Panc1 (cell line): ENCODE measurements at places on chromosomes 3 and 15.

DNA sequence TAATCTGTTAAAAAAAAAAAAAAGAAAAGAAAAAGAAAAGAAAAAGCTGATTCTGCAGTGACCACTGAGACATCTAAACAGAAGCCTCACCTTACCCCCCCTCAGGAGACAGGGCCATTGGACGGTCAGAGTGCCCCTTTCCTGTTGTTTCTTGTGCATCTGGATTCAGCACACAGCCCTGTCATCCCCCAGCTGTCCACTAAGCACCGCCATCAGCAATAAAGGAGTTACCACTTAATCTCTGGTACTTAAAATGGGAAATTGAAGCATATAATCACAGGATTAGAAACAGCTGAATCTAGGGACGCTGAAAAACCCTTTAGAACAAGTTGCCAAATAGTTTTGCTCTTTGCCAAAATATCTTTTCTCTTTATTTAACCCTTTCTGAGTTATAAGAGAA, 62.5 kb downstream of the TRIM69 start:
- H3K36me3 ChIP-seq: no peaks in the 10 kb centered on the region
- no peak overlapping the region for H3K27ac ChIP-seq
- H3K4me1 ChIP-seq: no peaks in the 10 kb centered on the region
- H3K4me3 ChIP-seq: no peak overlapping the region
- no peak for DNase-seq
- peaks cover 4% of the 10 kb centered on the region for H3K27me3 ChIP-seq

DNA sequence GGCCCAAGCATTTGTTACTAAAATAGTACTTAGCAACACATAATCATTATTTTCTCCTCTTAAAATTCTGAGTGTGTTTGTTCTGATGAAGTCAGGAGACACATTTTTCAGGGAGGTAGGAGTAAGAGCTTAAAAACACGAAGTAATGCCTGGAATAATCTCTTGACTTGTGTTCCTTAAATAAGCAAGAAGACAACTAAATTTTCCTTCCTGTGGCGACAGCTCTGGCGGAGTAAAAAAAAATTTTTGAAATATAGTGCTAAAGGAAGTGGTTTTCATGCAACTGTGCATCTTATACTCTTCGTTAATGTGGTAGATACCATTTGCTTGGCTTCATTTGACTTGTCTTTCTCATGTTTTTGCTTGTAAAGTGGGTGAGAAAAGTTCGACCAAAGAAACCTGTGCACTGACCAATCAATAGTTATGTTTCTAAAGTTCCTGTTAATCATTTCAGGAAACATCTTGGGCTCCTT, 11.1 kb upstream of the MBNL1 start:
- no peak overlapping the region for H3K27ac ChIP-seq
- H3K4me3 ChIP-seq: no peak overlapping the region
- no peaks in the 10 kb centered on the region for H3K36me3 ChIP-seq
- H3K4me1 ChIP-seq: no peaks in the 10 kb centered on the region
- H3K27me3 ChIP-seq: no peaks in the 10 kb centered on the region

DNA sequence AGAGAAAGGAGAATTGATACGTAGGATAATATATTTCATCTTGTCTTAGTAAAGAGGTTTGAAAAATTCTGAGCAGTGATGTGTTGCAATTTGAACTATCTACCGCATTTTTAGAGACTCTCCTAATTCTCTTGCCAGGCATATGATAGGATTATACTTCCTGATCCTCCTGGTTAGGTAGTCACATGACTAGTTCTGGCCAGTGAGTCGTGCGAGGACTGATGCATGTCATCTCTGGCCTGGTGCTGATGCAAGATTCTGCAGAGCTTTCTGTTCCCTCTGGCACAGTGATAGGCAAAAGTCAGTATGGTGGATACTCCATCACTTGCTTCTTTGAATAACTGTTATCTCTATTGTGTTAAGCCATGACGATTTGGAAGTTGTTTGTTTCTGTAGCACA, 277.6 kb upstream of the NAALADL2 start:
- no peak overlapping the region for H3K27ac ChIP-seq
- H3K36me3 ChIP-seq: no peaks in the 10 kb centered on the region
- H3K4me1 ChIP-seq: no peaks in the 10 kb centered on the region

DNA sequence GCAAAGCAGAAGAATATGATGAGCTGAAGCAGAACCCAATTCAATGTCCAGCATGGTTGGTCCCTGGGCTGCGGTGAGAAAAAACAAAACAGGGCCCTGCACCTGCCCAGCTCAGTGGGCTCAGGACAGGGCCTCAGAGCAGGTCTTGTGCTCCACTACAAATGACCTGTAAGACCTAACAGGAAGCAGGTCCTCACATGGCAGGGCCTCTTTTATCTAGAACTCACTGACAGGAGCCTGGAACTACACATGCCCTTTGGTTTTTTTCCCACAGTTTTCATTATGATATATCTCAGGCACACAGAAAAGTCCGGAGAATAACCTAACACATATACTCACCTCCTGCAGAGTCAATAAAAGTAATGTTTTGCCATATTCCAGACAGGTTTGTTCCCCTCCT, 38.4 kb downstream of the CCDC12 start:
- H3K27me3 ChIP-seq: no peaks in the 10 kb centered on the region
- no peak overlapping the region for H3K27ac ChIP-seq
- no peak for DNase-seq
- H3K4me3 ChIP-seq: no peak overlapping the region

GRCh38 chr15:48925714-48926223, 38.0 kb downstream of the SHC4 start:
- H3K27me3 ChIP-seq: no peaks in the 10 kb centered on the region
- H3K36me3 ChIP-seq: no peaks in the 10 kb centered on the region
- no peaks in the 10 kb centered on the region for H3K4me1 ChIP-seq
- H3K27ac ChIP-seq: no peak overlapping the region

- no peak overlapping the region for H3K4me3 ChIP-seq
- no peaks in the 10 kb centered on the region for H3K4me1 ChIP-seq
- no peaks in the 10 kb centered on the region for H3K27me3 ChIP-seq
- no peaks in the 10 kb centered on the region for H3K36me3 ChIP-seq
- no peak for DNase-seq
These were observed 327.6 kb downstream of the FGF12 start for GRCh38 chr3:192399767-192400166.

DNA sequence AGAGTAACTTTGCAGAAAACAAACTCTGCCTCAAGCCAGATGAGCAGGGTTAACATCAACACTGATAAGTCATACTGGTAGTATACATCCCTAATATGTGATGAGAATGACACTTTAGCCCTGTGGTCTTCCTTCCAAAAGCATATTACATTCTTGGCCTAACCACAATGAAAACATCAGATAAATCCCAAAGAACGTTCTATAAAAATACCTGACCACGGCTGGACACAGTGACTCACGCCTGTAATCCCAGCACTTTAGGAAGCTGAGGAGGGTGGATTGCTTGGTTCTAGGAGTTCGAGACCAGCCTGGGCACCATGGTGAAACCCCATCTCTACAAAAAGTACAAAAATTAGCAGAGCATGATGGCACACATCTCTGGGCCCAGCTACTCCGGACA, 4.7 kb downstream of the TMCC1 start:
- H3K27me3 ChIP-seq: no peaks in the 10 kb centered on the region
- peak; percentile 24 for DNase-seq
- no peak overlapping the region for H3K4me3 ChIP-seq

- H3K4me1 ChIP-seq: no peaks in the 10 kb centered on the region
- no peaks in the 10 kb centered on the region for H3K36me3 ChIP-seq
- DNase-seq: no peak
- no peak overlapping the region for H3K4me3 ChIP-seq
These were observed 441.9 kb downstream of the PLOD2 start for GRCh38 chr3:145719114-145719513.

GRCh38 chr3:120052677-120053076, 41.6 kb downstream of the GSK3B start:
- no peaks in the 10 kb centered on the region for H3K4me1 ChIP-seq
- no peak overlapping the region for H3K4me3 ChIP-seq
- no peaks in the 10 kb centered on the region for H3K27me3 ChIP-seq
- no peak for DNase-seq
- H3K27ac ChIP-seq: no peak overlapping the region
- no peaks in the 10 kb centered on the region for H3K36me3 ChIP-seq

DNA sequence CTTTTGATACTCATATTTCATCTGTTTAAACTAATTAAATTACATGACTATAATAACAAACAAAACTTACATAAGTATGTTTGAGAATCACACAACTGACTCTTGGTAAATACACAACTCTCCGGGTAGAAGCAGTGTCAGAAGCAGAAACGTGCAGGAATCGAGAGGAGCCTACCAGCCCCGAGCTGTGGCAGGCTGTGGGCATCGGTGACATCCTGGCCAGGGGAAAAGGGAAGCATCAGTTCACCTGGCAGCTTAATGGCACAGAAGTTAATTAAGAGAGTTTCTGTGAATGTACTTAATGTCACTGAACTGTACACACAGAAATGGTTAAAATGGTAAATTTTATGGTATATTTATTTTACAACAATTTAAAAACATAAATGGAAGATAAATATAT, 90.2 kb downstream of the CRTC3 start:
- no peaks in the 10 kb centered on the region for H3K27me3 ChIP-seq
- H3K27ac ChIP-seq: no peak overlapping the region
- no peak for DNase-seq

DNA sequence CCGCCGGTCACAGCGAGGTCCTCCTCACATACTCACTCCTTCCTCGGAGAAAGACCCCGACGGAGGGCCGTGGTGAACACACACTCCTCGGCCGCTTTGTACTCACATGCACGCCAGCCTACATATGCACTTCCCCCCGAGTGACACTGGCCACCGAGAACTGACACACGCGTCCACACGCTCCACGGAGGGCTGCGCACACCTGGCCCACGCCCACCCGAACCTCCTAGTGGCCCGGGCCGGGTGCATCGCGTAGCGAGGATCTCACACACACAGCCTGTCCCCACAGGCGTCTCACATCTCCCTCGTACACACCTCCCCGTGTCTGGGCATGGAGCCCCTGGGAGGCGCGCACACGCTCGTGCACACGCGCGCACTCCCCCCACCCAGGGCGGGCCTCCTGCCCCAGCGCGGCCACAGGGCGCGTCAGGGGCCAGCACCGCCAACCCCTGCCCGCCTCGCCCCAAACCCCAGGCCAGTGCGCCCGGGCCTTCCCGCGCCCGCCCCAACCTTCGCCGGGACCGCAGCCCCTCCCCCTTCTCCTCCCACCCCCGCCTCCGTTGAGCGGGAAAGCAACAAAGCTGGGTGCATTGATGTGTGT, 411 bp upstream of the C3orf70 start:
- no peaks in the 10 kb centered on the region for H3K36me3 ChIP-seq
- H3K27ac ChIP-seq: no peak overlapping the region
- DNase-seq: no peak
- peaks cover 59% of the 10 kb centered on the region for H3K27me3 ChIP-seq
- H3K4me3 ChIP-seq: peak overlapping the region; percentile 38
- no peaks in the 10 kb centered on the region for H3K4me1 ChIP-seq

DNA sequence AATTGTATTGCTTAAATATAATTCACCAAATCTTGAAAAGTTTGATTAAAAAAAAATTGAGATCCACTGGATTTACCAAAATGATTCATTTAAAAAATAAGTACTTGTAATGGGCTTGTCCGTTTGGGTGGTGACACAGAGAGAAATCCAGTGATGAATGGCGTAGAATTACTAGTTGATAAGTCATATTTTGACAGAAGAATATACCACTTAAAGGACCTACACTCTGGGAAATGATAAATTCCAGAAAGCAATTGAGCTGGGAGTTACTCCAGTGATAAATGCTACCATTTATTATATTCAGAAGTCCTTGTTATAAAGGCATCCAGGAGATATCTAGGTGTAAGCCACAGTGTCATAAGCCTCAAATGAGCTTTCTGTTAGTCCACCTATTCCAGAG, 141.8 kb upstream of the CFAP20DC start:
- no peak for DNase-seq
- no peak overlapping the region for H3K27ac ChIP-seq
- H3K27me3 ChIP-seq: no peaks in the 10 kb centered on the region
- H3K4me1 ChIP-seq: no peaks in the 10 kb centered on the region
- no peak overlapping the region for H3K4me3 ChIP-seq
- no peaks in the 10 kb centered on the region for H3K36me3 ChIP-seq

DNA sequence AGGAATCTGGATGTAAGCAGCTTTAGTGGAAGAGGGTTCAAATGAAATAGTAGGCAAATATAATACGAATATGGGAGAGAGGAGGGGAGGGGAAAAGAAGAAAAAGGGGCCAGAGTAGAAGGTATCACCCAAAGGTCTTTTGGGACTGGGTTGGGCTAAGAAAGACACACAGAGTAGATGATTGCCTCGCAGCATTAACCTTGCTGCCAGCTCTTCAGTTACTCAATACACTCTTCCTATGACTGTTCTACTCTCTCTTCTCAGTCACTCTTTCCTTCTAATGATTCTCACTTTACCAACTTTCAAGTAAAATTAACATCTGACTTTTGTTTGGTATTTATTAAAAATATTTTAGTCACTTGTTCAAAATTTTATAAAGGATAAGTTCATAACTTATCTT, 52.8 kb downstream of the CLASP2 start:
- H3K36me3 ChIP-seq: no peaks in the 10 kb centered on the region
- H3K27ac ChIP-seq: no peak overlapping the region
- no peak for DNase-seq
- H3K4me3 ChIP-seq: no peak overlapping the region
- no peaks in the 10 kb centered on the region for H3K27me3 ChIP-seq
- H3K4me1 ChIP-seq: peaks cover 3% of the 10 kb centered on the region; the same call in 1 of the 2 replicates
